KBM-7 (cell line): ENCODE measurements at places on chromosomes 6 and 20.
A peak's percentile ranks its signal among the peaks of the same experiment; 100 is the strongest.

GRCh38 chr6:4351520-4352321 is 216.3 kb upstream of the ECI2 start:
- no peak for DNase-seq

DNA sequence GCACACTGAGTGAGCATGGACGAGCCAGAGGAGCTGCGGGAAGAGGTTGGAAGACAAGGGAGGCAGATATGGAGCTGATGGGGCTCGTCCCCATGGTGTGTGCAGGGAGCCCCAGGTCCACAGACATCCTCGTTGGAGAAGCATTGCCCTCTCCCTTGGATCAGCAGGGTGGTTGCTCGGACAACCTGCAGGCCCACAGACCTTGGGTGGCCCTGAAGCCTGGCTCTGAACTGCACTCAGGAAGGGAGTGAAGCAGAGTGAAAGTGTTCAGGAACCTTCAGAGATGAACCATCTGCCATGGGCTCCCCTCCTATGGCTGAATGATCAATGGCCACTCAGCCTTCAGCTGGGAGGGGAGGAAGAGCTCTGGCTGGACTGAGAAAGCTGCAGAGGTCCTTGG is 43.3 kb upstream of the LRFN2 start:
- no peak for DNase-seq

GRCh38 chr6:144265390-144265789 is 19.7 kb upstream of the UTRN start:
- DNase-seq = no peak

- no peak for DNase-seq
Observed at GRCh38 chr20:41900201-41900691, 282.1 kb upstream of the CHD6 start.

DNA sequence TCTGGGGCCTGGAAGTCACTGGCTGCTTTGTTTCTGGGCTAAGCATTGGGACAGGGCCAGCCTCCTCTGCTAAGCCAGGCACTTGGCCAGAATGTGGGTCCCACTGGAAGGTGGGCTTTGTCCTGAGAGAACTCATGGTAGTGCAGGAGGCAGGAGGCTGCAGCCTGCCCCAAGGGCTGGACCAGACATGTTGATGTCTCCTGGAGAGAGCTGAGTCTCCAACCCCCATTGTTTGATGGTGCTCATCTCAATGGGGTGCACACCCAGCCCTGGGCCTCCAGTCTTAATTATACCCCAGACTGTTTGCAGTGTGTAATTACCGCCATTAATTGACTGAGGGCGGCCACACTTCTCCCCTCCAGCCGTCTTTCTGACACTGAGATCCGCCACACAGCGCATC is 220.5 kb upstream of the PMEPA1 start:
- no peak for DNase-seq

DNA sequence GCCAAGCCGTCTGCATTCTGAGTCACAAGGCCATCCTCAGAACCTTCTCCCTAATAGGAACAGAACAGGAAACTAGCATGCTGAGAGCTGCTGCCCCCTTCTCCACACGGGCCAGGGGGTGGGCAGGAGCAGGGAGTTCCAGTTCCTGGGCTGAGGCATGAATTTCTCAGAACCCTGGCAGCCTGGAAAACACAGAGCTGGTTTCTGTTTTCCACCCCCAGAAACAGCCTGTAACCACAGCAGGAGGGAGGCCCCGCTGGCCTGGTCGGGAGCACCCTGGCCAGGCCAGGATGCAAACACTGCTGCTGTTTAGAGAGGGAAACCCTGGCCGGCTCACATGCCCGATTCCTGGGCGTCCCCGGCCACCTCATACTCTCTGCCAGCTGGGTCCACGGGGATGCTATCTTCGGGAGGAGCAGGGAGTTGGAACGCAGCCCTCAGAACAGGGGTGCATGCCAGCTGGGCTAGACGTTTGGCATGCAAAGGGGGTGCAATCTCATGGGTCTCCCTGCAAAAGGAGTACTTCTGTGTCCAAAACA is 130.1 kb downstream of the NFATC2 start:
- DNase-seq = peak; percentile 64

- peak; percentile 59 for DNase-seq
Observed at GRCh38 chr6:36312854-36313648, 23.6 kb downstream of the BNIP5 start.

GRCh38 chr6:1584996-1585668 is 24.6 kb upstream of the FOXC1 start:
- DNase-seq = no peak

- no peak for DNase-seq
Observed at GRCh38 chr6:116055513-116055912, 5.2 kb downstream of the FRK start.

DNA sequence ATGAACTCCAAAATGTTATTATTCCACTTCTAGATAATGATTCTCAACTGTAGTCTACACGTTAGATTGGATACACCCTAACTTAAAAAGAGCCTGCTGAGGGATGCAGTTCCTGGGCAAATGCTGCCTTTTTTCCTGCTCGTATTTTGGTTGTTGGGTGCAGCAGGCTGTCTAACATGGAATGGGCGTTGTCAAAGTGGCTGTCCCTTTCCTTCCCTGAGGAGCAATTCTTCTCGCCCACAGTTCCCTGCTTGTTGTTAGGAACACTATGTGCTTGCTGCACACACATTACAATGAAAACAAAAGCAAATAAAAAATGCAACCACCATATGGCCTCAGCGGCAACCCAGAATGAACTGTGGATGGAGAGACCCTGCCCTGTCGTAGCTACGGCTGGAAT is 1.7 kb upstream of the ADGRF5 start:
- DNase-seq = no peak

DNA sequence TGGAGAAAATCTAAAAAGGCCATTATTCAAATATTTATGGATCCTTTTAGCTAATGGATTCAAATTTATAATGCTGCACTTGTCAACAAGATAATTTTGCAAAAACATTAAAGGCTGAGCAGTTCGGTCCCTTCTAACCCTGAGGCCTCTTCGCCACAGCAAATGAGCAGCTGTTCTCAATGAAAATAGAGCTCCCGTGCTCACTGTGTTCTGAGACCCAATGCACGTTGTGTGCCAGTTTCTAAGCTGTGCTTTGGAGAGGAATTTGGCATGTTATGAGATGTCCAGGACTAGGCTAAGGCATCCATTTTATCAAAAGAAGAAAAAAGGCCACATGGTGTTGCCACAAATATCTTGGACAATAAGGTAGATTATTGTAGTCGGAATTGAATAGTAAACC is 220.1 kb upstream of the TSHZ2 start:
- no peak for DNase-seq

DNA sequence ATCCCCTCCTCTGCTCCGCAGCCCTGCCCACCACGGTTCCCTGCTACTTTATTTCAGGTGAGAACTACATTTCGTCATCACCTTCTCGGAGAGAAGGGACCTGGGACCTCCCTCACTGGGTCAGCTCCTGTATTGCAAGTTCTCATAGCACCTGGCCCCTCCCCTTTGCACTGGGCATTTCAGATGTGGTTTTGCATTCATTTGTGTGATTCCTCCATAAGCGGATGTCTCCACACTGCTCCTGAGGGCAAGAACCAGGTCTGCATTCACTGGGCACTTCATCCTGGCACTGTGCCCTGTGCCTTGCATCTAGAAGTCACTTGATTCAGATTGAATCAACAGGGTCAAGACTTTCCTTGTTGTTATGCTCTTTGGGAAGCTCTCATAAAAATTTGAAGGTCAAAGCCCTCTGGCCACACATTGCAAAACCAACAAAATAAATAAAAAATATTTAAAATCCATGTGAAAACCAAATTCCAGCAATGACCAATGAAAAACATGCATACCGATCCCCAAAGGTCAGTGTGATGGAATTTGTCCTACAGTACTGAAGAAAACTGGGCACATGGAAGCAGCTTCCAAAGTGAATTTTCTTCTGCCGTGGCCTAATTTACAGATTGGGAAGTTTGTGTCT is 89.1 kb upstream of the F13A1 start:
- no peak for DNase-seq

DNA sequence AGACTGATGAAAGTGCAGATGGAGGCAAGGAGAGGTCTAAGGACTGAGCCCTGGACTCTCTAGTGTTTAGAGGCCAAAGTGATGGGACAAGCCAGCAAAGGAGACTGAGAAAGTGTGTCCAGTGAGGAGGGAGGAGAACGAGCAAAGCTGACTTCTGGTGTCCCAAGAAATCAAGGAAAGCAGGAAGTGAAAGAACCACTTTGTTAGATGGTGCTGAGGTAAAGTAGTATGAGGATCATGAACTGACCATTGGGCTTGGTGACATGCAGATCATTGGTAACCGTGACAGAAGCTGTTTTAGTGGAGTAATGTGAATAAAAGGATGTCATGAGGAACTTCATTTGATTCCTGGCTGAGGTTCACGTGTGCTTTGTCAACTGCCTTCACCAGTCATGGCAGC is 108.4 kb downstream of the SLX4IP start:
- no peak for DNase-seq

- no peak for DNase-seq
Observed at GRCh38 chr20:6994452-6994851, 227.0 kb downstream of the BMP2 start.
